ENCODE measurements at places on chromosomes 16 and 17.
A peak's percentile ranks its signal among the peaks of the same experiment; 100 is the strongest.

DNA sequence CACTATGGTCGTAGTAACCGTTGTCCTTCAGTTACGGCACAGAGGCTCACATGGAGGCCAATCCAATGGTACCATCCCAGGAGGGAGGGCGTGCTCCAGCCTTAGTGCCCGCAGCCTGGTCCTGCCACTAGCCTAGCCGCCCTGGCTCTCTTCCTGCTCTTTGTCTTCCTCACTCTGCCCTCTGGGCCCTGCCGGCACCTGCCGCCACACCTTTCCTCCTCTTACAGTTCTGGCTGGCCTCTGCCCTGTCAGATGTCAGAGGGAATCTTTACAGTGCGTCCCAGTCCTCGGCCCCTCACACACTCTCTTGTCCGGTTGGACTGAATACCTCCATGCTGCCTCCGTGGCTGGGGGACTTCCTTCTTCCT is 23.4 kb downstream of the GINS2 start:
- DNase-seq, result no peak

DNA sequence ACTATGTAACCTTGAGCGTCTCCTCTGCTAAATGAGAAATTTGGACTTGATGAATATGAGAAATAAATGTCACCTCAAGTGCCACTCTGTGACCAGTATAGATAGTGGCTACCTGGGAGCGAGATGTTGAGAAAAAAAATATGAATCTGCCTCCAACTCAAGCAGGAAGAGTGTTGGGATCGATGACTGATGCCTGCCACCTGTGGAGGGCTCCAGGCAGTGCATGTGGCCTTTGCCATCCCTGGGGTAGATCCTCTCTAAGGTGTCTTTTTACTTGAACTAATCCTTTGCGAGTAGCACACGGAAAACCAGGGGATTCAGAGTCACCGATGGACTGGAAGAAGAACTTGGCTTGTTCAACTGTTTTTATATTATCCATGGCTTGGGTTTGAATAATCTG is 9.4 kb downstream of the CCDC182 start:
- DNase-seq, result no peak

GRCh38 chr16:75556431-75556950 is 439 bp upstream of the TMEM231 start:
- no peak for DNase-seq

DNA sequence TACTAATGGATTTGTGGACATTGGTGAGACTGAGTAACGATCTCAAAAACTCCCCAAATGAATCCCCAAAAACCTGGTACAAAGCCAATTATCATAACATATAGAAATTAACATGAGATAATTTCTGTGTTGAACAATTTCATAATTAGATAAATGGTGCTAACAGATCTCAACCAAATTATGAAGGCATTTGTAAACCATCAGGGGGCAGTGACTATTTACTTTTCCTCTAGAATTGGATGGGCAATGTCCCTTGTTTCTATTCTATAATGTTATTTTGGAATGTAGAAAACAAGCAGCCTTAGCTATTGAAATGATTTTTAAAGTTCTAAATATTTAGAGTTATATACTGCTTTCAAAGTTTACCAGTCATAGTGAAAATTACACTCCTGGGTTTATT is 57.8 kb downstream of the MYH10 start:
- no peak for DNase-seq

DNA sequence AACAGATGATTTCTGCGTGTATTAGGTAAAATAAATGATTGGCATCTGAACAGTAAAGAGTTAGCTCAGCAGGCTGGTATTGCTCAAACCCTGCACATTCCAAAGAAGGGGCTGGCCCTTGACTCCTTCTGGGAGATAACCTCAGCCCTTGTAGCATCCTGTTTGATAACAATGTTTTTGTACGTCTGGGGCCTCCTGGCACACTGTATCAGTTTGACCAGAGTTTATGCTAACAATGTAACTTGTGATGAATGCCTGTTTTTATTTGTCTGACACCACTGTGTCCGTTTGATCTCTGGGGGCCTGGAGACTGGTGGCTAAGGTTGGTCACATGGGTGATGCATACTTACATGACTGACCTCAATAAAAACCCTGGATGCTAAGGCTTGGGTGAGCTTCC is 43.8 kb upstream of the NDRG4 start:
- DNase-seq, result no peak

- no peak for DNase-seq
Observed at GRCh38 chr16:66154801-66155200, 211.7 kb upstream of the CDH5 start.

- no peak for DNase-seq
Observed at GRCh38 chr16:51816929-51817328, 665.9 kb upstream of the SALL1 start.

- DNase-seq, result no peak
Observed at GRCh38 chr17:14080847-14081251, 11.5 kb downstream of the COX10 start.

DNA sequence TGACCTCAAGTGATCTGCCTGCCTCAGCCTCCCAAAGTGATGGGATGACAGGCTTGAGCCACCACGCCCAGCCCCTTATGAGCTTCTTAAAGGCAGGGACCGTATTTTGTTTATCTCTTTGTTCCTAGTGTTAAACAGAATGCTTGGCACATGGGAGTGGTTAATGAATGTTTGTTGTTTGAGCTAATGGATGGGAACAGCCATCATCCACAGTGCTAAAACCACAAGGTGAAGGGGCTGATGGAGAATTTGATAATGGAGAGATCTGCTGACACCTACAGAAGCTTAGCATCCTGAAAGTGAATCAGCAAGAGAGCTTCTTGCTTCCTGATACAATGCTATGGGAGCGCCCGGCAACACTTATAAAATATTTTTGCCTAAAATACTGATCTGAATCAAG is 8.6 kb upstream of the CDH1 start:
- no peak for DNase-seq

- no peak for DNase-seq
Observed at GRCh38 chr17:68497885-68498319, 14.3 kb upstream of the PRKAR1A start.

GRCh38 chr16:57054338-57054737 is 38.0 kb upstream of the CPNE2 start:
- DNase-seq, result no peak

DNA sequence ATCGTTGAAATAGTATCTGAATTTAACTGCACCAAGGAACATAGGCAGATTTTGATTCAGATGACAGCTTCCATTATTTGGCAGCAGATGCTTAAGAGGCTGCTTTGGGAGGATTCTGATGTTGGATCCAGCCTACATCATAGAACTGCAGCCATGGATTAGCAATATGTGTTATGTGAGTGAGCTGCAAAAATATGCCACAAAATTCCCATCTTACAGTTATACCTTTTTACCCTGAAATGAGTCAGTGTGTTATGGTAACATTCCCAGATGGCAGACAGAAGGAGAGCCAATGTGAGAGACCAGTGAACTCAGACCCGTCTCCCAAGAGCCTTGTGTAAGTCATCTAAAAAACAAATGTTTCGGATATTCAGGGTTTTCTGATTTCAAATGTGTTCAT is 206.1 kb downstream of the CDH13 start:
- DNase-seq, result peak; percentile 37

- no peak for DNase-seq
Observed at GRCh38 chr16:24988129-24988518, 27.0 kb downstream of the ARHGAP17 start.

DNA sequence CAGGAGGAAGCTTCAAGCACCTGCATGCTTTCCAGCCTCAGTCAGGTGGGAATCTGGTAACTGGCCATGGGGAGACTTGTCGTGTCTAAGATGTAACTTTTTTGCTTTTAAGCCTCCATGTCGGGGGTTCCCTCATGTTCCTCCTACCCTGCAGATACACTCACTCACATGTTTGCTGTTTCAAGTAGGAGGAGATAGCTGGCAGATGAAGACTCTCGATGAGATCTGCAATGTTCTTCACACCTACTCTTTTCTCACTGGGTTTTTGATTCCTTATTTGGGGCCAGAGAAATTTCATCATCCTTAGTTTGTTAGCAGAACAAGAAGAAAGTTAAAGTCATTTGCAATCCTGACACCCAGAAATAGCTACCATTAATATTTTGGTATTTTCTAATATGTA is 24.7 kb downstream of the UTP4 start:
- no peak for DNase-seq

- no peak for DNase-seq
Observed at GRCh38 chr16:26905336-26905735, 161.4 kb upstream of the C16orf82 start.

DNA sequence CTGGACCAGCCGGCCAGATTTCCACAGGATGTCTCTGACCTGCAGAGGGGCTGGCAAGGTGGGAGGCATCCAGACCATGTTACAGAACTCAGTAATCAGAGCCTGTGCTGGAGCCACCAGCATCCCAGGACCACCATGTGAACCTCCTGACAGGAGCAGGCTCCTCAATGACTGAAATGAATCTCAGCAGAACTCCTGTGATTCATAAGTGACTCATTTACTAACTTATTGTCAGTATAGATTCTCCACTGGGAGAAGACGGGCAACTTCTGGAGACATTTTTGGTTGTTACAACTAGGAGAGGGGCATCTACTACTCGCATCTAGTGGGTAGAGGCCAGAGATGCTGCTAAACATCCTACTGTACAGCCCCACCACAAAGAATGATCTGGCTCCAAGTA is 3.1 kb upstream of the WWOX start:
- no peak for DNase-seq

DNA sequence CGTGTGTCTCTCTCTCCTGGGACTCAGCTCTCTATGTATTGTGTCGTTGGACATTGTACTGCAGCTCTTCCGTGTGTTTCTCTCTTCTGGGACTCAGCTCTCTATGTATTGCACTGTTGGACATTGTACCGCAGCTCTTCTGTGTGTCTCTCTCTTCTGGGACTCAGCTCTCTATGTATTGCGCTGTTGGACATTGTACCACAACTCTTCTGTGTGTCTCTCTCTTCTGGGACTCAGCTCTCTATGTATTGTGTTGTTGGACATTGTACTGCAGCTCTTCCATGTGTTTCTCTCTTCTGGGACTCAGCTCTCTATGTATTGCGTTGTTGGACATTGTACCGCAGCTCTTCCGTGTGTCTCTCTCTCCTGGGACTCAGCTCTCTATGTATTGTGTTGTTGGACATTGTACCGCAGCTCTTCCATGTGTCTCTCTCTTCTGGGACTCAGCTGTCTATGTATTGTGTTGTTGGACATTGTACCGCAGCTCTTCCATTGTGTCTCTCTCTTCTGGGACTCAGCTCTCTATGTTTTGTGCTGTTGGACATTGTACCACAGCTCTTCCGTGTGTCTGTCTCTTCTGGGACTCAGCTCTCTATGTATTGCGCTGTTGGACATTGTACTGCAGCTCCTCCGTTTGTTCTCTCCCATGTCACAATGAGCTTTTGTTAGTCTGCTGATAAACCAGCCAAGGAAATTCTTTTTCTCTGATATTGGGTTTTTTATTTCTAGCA is 84.8 kb downstream of the RPTOR start:
- no peak for DNase-seq

DNA sequence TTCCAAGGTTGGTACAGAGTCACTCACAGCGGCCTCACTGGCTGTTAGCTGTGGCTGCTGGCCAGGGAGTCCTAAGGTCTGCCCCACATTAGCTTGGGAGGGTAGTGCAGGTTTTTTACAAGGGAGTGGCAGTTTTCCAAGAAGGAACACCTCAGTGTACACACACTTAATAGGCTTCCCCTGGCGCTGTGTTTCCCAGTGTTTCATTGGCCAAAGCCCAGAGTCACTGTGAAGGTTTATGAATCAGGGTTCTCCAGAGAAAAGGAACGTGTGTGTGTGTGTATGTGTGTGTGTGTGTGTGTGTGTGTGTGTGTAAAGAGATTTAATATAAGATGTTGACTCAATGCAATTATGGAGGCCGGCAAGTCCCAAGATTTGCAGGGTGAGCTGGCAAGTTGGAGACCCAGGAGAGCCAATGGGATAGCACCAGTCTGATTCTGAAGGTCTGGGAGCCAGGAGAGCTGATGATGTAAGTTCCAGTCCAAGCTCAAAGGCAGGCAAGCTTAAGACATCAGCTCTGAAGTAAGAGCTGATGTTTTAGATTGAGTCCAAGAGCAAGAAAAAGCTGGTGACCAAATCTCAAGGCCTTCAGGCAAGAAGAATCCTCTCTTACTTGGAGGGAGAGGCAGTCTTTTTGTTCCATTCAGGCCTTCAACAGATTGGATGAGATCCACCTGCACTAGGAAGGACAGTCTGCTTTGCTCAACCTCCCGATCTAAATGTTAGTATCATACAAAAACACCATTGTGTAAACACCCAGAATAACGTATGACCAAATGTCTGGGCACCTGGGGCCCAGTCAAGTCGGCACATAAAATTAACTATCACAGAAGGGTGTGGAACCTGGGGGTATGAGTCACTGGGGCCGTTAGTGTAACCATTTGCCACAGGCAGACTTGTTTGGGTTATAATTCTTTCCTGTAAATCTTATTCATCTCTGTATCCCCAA is 206.8 kb downstream of the PRKCA start:
- no peak for DNase-seq

DNA sequence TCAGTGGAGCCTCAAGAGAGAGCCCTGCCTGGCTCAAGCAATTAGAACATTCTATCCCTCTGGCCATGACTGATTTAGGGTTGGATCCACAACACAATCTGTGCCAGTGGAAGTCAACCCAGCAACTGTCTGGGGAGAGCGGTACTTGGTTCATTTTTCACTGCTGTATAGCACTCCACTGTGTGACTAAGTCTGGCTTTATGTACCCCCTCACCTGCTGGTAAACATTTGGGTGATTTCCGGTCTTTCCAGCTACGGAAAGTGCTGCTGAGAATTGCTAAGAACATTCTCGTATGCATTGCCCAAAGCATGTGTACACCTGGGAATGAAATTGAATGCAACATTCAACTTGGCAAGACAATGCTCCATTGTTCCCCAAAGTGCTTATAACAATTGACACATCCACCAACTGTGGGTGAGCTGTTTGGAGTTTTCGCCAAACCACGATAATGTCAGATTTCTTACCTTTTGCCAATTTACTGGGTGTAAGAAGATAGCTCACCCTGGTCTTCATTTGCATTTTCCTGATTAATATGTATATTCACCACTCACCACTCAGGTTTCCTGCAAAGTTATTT is 63.5 kb upstream of the MED9 start:
- no peak for DNase-seq

DNA sequence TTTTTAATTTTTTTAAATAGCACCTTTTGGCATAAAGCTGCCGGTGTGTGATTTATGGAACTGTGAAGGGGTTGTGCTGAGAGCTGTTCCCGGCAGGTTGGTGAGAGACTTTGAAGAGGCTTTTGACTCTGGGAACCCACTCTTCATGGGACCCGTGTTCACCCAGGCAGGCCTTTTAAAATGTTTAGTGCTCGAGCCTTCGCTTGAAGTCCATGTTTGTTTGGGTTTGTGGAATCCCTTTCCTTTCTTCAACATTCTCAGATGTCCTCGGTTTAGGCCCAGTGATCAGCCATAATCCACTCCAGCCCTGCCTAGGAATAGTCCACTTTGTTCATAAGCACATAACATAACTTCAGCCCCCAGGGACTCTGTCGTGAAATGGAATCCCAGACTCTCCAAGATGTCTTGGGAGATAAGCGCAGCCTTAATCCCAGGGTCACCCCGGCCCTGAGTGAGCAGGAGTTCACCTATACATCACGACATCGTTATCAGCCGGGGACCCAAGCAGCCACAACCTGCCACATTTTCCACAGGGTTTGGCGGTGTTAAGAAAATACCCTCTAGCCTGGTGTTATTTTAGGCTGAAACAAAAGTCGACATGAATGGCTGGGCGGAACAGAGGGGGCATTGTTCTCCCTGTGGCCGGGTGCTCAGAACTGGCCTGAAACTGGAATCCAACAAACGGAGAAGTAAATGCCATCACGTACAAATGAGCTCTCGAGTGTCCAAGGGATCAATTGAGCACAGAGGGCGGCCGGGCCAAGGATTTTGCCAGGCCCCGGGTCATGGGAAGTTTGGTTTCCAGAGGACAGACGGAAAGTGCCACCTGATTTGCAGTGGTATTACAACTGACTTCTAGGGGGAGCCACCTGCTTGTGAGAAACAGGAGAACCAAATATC is 145.7 kb upstream of the IRX3 start:
- DNase-seq, result no peak

Data from hippocampal formation (tissue), 2 donors.